Stimulated activated CD4-positive, alpha-beta T cell treated with anti-CD3 and anti-CD28 coated beads, Interleukin-2, amount 100 ng/mL, for 24 hours (primary cell): ENCODE measurements at places on chromosomes 6 and 20.

- no peak for DNase-seq
Observed at GRCh38 chr20:51871943-51872342, 69.6 kb upstream of the SALL4 start.

DNA sequence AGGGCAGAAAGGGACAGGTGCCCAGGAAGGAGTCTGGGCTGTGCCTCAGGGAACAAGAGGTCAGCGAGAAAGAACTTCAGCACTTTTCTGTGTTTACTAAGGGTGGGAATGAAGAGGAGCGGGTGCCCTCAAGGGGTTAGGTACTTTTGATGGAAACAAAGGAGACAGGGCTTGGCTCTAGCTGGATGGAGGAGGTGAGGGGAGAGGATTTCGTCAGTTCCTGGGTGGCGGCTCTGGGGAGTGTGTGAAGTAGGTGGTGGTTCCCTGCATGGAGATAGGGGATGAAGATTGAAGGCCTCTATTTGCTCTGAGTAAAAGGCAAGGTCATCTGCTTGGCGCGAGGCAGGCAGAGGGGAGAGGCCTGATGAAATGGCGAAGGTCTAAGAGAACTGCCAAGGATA lies 40.0 kb upstream of the ANKRD60 start:
- DNase-seq: no peak

- no peak for DNase-seq
Observed at GRCh38 chr6:31737315-31737990, 1.1 kb upstream of the CLIC1 start.

- DNase-seq: no peak
Observed at GRCh38 chr6:81906709-81907204, 154.3 kb upstream of the TENT5A start.

DNA sequence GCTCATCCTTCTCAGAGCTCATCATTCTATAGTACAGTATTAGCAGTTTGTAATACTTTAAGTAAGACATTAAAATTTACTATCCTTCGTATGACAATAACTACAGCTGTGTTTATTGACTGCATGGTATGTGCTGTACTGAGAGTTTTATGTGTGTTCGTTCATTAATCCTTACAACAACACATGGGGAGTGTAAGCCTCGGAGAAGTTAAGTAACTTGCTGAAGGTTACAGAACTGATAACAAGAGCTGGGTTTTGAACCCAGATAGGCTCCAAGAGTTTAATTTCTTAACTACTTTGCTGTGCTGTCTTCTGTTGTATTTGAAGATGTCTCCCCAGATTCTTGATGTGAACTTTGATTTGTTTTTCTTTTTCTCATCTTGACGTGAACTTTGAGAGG lies 23.7 kb downstream of the BRPF3 start:
- DNase-seq: no peak

GRCh38 chr6:169592558-169592957 lies 109.3 kb downstream of the WDR27 start:
- no peak for DNase-seq

DNA sequence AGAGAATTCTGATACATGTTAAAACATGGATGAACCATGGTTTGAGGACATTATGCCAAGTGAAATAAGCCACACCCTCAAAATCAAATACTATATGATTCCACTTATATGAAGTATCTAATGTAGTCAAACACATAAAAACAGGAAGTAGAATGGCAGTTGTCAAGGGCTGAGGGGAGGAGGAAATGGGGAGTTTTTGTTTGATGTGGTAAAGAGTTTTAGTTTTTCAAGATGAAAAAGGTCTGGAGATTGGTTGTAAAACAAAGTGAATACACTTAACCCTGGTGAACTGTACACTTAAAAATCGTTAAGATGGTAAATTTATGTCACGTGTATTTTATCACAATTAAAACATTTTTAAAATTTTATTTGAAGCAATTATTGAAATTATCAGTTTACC lies 127.4 kb upstream of the GRIK2 start:
- DNase-seq: no peak
